Thymus (tissue), 14 donors: ENCODE measurements at places on chromosomes 11 and 22.
A peak's percentile ranks its signal among the peaks of the same experiment; 100 is the strongest.

GRCh38 chr11:75482931-75483469 is 42.7 kb downstream of the GDPD5 start:
- DNase-seq, result no peak

- DNase-seq, result no peak
These were observed at the start of gene ANO9 for GRCh38 chr11:441418-442274. Gene ANO9, minus strand, starts transcription at chr11:442011. Its CDS starts 85 bp downstream, at chr11:441926.

DNA sequence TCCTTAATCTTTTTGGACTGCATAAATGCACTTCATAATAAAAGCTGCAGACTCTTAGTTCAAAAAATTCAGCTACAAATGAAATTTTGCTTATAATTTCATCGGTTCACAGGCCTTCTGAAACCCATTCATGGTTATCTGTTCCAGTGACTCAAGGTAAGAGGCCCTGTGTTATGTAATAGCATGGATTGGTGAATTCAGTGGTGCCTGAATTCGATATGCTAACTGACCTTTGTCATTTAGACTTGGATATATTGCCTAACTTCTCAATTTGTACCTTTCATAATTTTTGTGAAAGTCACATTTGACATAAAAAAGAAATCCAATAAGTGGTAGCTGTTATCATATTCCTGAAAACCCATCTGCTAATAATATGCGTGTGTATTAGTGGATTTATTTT is 349.9 kb upstream of the KIRREL3 start:
- no peak for DNase-seq

- DNase-seq, result peak; percentile 55
These were observed 673 bp upstream of the MYO7A start for GRCh38 chr11:77127235-77127911.

DNA sequence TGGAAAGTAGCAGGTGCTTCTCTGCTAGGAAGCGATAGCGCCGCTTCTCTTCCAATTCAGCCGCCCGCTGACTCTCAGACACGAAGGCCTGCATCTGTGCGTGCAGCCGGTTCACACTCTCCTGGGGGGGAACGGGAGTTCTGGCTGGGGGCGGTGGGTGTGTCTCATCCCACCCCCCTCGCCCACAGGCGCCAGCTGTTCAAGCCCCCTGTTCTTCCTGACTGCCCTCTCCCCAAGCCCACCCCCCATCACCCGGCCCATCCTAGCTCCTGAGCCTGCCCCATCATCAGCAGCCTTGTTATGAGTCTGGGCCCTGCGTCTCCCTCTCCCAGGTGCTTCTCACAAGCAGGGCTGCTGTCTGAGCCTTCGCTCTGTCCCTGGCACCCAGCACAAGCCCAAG is 13.1 kb upstream of the SLC16A8 start:
- no peak for DNase-seq

- DNase-seq, result no peak
These were observed 321.6 kb upstream of the B3GAT1 start for GRCh38 chr11:134733646-134734045.

- no peak for DNase-seq
These were observed 388.6 kb downstream of the MN1 start for GRCh38 chr22:27412866-27413445.

- DNase-seq, result no peak
These were observed 222.0 kb downstream of the DBX1 start for GRCh38 chr11:19938169-19938856.

DNA sequence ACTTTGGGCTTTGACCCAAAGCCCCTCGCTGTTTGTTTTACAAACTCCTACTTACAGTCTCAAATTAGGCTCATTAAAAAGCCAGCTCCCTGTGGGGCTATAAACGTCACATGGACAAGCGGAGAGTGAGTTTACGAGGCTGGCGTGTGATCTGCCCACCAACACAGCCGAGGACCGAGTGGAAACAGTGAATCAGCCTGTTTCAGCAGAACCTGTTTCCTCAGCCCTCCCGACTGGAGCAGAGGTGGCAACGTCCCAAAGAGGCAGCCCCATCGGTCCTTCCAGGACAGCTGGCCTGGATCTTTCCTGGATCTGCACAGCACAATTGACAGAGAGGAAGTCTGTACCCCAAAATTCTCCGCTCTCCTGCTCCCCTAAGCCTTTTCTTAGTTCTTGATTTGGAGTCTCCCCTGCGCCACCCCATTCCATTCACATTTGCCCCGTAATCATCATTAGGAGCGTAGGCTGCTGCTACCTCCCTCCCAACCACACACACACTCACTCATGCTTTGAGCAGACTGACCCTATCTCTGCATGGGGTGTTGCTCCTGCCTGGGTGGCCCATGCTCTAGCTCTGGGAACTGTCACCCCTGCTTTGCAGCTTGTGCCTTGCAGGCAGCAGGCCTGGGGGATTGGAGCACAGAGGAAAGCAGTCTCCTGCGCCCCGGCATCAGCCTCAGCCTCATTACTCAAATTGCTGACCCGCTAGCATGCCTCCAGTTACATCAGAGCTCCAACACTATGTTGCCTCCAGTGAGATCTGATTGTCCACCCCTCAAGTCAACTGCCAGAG is 117.8 kb downstream of the NAT10 start:
- no peak for DNase-seq
